GF-D8 (cell line): ENCODE measurements at places on chromosomes 7 and 10.

DNA sequence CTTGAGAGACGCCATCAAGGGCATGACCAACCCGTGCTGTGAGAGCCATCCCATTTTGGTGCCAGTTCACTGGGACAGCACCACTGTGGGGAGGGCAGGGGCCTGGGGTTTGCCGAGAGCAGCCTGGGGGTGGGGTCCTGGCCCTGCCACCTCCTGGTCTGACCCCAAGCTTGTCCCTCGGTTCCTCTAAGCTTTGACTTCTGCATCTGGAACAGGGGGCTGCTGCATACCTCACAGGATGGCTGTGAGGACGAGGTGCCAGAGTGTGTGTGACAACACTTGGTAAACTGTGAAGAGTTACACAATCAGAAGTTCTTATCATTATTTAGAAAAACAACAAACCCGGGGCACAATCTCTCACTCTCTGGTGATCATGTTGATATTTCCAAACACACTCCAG lies 89.9 kb downstream of the CRTAC1 start:
- DNase-seq: no peak

- no peak for DNase-seq
Observed at GRCh38 chr10:28478646-28479045, 54.3 kb upstream of the WAC start.

DNA sequence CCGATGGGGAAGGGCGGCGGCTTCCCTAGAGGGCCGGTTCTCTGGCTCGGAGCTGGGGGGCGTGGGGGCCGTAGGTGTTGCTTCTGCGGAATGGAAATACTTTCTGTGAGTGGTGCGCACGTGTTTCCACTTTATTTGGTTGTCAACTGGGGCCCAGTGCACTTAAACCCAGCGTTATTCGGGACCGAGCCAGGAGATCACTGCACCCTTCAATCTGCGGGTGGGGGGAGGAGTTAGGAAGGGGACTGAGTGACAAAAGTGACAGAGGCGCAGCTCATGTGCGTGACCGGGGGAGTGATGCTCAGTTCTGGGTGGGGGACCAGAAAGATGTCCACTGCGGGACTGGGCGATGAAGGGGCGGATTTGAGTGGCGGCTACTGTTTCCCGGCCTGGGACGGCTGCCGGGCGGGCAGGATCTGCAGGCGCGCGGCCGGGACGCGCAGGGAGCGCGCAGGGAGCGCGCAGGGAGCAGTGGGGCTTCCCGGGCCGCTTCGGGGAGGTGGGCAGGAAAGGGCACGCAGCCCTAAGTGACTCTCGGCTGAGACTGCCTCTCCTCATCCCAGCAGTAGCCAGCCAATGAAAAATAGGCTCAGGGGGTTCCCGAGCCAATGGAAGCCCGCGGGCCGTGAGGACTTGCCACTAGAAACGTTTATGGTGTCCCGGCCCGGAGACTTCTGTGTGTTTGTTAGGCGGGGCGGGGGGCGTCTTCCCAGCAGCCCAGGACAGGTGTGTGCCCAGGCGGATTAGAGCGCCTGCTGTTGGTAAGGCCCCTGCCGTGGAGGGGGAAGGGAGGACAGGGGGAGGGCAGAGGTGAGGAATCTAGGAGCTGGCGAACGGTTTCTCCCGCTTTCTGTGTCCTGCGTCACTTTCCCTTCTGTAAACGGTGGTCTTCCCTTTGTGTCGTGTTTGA lies 54.3 kb upstream of the KDM7A start:
- DNase-seq: no peak

DNA sequence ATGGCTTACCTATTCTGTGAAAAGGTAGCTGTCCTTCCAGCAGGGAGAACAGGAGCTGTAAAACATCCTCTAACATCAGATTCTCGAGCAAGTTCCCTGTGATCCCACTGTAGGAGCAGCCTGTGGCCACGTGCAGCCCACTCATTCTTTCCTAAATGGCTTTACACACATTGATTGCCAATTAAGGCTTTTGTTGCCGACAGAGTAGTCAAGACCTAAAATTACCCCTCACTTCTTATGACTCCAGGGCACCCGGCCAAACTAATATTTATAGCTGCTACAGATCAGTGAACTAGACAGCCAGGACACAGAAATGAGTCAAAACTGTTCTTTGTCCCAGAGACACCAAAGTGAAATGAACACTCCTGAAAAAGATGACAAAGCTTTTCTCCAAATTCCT lies 832.1 kb downstream of the SORCS3 start:
- no peak for DNase-seq

- no peak for DNase-seq
Observed at GRCh38 chr7:151276666-151277590, 28.4 kb upstream of the SMARCD3 start.

GRCh38 chr7:80186721-80187120 lies 52.1 kb downstream of the GNAI1 start:
- no peak for DNase-seq

GRCh38 chr7:45622058-45622457 lies 47.9 kb downstream of the ADCY1 start:
- no peak for DNase-seq

DNA sequence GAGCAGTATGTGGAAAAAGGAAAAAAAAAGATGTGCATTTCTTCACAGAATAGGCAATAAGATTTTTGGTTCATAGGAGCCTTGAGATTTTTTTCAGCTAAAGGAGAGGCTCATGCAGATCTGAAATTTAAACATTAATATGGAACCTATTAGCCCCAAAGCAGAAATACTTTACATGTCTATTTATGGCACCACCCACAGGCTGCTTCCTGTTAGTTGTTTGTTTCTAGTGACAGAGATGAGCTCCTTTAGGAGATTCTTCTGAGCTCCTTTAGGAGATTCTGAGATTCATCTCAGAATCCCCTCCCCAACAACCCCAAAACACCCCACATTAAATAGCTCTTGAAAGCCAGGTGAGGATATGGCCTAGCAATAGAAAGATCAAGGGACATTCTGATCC lies 27.9 kb upstream of the HPS1 start:
- DNase-seq: no peak
